ENCODE measurements at places on chromosomes 7 and 10.

- DNase-seq = no peak
Measured at GRCh38 chr10:71234970-71235685, 22.8 kb downstream of the UNC5B start.

DNA sequence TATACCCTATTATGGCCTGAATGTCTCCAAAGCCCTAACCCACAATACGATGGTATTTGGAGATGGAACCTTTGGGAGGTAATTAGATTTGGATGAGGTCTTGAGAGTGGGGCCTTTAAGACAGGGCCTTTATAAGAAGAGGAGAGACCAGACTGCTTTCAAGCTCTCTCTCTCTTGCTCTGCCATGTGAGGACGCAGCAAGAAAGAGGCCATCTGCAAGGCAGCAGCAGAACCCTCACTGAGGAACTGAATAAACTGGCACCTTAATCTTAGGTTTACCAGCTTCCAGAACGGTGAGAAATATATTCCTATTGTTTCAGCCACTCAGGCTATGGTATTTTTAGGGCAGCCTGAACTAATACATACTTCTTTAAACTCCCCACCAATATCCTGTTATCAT lies 2.0 kb upstream of the GNAI1 start:
- DNase-seq = no peak

GRCh38 chr7:3294432-3295100 lies 6.5 kb upstream of the SDK1 start:
- no peak for DNase-seq

DNA sequence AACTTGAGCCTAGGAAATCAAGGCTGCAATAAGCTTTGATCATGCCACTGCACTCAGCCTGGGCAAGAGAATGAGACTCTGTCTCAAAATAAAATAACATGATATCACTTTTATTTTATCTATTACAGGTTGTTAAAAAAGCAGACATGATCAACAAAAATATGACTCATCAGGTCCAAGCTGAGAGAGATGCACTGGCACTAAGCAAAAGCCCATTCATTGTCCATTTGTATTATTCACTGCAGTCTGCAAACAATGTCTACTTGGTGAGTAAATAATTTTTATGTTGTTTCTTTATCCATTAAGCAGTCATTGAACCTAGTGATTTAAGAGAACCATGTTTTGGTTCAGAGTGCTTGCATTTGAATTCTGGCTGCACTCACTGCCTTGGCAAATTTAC lies 3.3 kb downstream of the MASTL start:
- DNase-seq = no peak

DNA sequence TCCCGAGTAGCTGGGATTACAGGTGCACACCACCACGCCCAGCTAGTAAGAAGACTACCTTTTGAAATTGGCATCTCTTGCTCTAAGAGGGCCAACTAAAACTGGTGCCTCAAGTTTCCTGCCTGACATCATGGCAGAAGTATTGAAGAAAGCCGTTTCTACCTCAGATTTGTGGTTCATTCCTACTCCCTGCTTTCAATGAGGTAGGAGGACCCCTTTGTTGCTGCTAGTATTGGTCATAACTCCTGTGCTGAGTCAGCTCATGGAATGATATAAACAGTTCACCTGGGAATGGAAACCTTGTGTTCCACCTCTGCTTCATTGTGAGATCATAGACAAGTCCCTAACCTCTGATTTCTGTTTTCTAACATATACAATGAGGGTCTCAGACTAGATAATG lies 82.8 kb downstream of the CDK6 start:
- DNase-seq = no peak
